ENCODE measurements at places on chromosomes 3 and 15. TPM values are rescaled to one million over a fixed set of nuclear protein-coding genes. Genes with fewer than 3 reads are reported as not detected.
A peak's percentile ranks its signal among the peaks of the same experiment; 100 is the strongest.

The COLQ gene
- 1.9 TPM for total RNA-seq

The FEZF2 gene
- total RNA-seq: not detected

- H3K4me3 ChIP-seq: no peak overlapping the region
These were observed 7.5 kb downstream of the ISLR start for GRCh38 chr15:74180881-74181602.

DNA sequence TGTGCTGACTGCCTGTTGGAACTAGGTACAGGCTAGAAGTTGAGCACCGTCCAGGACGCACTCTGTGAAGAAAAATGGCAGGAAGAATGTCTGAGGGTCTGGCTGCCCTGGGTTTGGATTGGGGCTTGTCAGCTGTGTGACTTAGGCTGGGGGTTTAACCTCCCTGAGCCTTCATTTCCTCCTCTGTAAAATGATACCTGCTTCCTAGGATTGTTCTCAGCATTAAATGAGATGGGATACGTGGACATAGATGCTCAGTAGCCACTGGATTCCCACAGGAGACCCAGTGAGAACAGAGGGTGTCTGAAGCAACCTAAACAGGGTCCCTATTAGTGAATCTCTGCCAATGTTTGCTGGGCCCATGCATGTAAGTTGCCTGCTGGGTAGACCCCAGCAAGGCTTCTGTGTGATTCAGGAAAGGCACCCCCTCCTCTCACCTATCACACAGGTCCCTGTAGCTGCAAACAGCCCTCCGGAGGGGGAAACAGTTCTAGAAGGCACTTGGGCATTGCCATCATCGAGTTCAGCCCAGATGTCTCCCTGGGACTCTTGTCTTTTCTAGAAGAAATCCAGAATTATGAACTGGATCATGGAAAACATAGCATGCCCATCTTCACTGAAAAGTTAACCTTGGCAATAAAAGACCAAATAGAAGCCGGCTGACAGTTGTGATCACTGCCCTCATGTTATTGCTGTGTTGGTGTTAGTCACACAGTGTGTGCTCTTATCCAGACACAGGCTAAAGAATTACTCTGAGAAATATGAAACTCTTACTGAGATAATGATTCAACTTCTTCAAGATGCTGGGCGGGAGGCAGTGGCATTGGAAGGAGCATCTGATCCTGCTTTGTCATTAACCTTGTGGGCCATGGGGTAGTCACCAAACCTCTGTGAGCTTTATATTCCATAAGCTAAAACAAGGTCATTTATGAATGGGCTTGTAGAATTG is 64.5 kb downstream of the SMAD6 start:
- H3K4me3 ChIP-seq: no peak overlapping the region
- H3K36me3 ChIP-seq: no peaks in the 10 kb centered on the region
- H3K27me3 ChIP-seq: no peaks in the 10 kb centered on the region
- peaks cover 12% of the 10 kb centered on the region for H3K4me1 ChIP-seq
- DNase-seq: no peak

The HRH1 gene
- total RNA-seq: not detected

- H3K27me3 ChIP-seq: no peaks in the 10 kb centered on the region
These were observed 109.7 kb downstream of the GALK2 start for GRCh38 chr15:49279521-49280456.

DNA sequence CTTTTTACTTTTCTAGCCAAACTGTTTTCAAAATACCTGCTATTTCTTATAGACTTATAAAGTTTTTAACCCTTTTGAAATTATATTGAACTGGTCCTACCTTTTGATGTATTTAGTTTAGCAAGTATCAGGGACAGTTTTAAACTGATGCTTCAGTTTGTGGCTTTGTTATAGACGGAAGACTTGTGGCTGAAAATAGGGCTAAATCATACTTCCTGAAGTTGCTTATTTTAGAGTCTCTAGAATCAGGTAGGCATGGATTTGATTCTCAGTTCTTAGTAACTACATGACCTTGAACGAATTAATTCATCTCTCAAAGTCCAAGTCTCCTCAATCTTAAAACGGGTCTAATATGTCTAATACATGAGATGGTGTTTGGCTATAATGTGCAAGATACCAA is 322.8 kb downstream of the RAP2B start:
- H3K36me3 ChIP-seq: no peaks in the 10 kb centered on the region
- no peak for DNase-seq
- H3K27me3 ChIP-seq: no peaks in the 10 kb centered on the region
- H3K4me1 ChIP-seq: no peaks in the 10 kb centered on the region

The FAM107A gene
- 0.57 TPM for total RNA-seq

- no peaks in the 10 kb centered on the region for H3K36me3 ChIP-seq
- H3K27me3 ChIP-seq: no peaks in the 10 kb centered on the region
- no peak overlapping the region for H3K27ac ChIP-seq
- no peak for DNase-seq
- H3K4me3 ChIP-seq: no peak overlapping the region
- no peaks in the 10 kb centered on the region for H3K4me1 ChIP-seq
These were observed 582 bp downstream of the GOLGA6L2 start for GRCh38 chr15:23446215-23447106.

The TTLL3 gene
- total RNA-seq: 5.9 TPM

The MYEF2 gene
- 78.2 TPM for total RNA-seq

The HTR3E gene
- total RNA-seq: not detected

DNA sequence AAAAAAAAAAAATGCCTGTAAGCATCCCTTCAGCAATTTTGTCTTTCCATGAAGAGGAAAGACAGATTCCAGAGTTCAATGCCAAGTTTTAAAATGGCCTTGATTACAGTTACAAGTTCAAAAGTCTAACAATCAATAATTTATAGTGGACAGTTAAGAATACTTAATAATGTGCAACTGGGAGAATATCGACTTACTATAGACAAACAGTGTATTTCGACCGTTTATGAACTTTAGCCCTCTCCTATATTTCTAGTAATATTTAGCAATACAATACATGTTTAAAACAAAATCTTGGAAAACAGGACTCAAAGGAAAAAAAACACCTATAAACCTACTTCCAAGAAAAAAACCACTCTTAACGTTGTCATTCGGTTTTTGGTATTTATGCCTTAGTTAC is 1.5 kb downstream of the PBRM1 start:
- no peak overlapping the region for H3K27ac ChIP-seq
- H3K4me1 ChIP-seq: no peaks in the 10 kb centered on the region
- no peak overlapping the region for H3K4me3 ChIP-seq
- peaks cover 20% of the 10 kb centered on the region for H3K36me3 ChIP-seq
- no peaks in the 10 kb centered on the region for H3K27me3 ChIP-seq
- DNase-seq: no peak

- H3K4me1 ChIP-seq: no peaks in the 10 kb centered on the region
- DNase-seq: no peak
- no peaks in the 10 kb centered on the region for H3K27me3 ChIP-seq
- H3K36me3 ChIP-seq: no peaks in the 10 kb centered on the region
- H3K4me3 ChIP-seq: no peak overlapping the region
- no peak overlapping the region for H3K27ac ChIP-seq
These were observed 333.1 kb downstream of the RORA start for GRCh38 chr15:60895986-60896385.

The DLEC1 gene
- total RNA-seq: 0.76 TPM

- no peak overlapping the region for H3K4me3 ChIP-seq
- H3K36me3 ChIP-seq: no peaks in the 10 kb centered on the region
- DNase-seq: no peak
- H3K4me1 ChIP-seq: peaks cover 3% of the 10 kb centered on the region
- H3K27ac ChIP-seq: no peak overlapping the region
These were observed 24.3 kb downstream of the CACNA2D3 start for GRCh38 chr3:54146506-54147239.

The RHCG gene
- total RNA-seq: not detected

DNA sequence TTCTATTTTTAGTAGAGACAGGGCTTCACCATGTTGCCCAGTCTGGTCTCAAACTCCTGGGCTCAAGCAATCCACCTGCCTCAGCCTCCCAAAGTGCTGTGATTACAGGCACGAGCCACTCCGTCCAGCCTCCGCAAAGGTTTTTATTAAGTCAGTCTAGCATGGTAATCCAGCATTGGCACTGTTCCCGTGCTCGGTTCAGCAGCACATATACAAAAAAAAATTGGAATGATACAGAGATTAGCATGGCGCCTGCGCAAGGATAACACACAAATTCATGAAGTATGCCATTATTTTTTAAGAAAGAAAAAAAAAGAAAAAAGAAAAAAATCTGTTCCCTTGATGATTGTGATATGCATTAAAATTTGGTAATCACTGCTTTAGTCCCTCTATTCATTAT is 8.5 kb downstream of the CKMT1A start:
- no peak overlapping the region for H3K27ac ChIP-seq
- no peaks in the 10 kb centered on the region for H3K36me3 ChIP-seq
- DNase-seq: no peak
- H3K4me3 ChIP-seq: no peak overlapping the region

- H3K27ac ChIP-seq: no peak overlapping the region
- H3K4me1 ChIP-seq: no peaks in the 10 kb centered on the region
- no peaks in the 10 kb centered on the region for H3K27me3 ChIP-seq
- no peaks in the 10 kb centered on the region for H3K36me3 ChIP-seq
- DNase-seq: no peak
These were observed 14.9 kb downstream of the C3orf33 start for GRCh38 chr3:155791190-155791589.

DNA sequence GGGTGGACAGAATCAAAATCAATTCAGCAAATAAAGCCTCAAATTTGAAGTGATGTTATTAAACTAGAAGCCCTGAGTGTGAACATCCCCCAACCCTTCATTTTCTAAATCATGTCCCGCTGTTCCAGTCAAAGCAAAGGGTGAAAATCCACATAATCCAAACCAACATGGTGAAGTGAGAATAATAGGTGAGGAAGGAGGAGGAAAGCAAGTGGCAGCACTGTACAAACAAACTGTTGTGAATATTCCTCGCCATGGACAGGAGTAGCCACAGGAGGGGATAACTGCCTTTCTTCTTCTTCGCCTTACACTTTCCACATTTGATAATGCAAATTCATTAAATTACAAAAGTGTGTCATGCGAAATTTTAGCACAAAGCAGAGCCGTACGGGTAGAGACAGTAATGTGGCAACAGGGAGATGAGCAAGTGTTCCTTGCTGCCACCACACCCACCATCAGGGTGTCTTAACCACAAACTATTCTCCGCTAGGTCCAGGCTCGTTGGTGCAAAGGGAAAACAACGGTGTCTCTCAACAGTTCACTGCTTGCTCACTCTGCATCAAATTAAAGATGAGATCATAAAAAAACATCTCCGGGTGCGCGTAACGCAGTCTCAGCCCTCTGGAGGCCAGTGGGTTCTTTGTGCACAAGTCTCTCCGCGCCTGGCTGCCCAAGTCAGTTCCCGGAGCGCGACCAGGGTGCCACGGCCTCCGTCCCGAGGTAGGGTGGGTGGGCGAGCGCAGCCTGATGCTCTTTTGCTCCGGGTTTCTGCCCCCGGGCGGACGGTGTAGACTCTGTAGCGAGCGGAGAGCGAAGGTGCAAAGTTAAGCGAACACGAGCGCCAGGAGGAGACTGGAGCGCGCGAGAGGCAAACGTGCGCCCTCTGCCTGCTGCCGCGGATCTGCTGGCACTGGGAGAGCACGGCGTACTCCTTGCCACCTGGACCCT is 6.7 kb downstream of the EPHA3 start:
- H3K4me1 ChIP-seq: peaks cover 4% of the 10 kb centered on the region
- DNase-seq: peak; percentile 88
- no peak overlapping the region for H3K27ac ChIP-seq
- no peaks in the 10 kb centered on the region for H3K36me3 ChIP-seq
- peak overlapping the region; percentile 54 for H3K4me3 ChIP-seq

The NR2E3 gene
- 0.56 TPM for total RNA-seq

DNA sequence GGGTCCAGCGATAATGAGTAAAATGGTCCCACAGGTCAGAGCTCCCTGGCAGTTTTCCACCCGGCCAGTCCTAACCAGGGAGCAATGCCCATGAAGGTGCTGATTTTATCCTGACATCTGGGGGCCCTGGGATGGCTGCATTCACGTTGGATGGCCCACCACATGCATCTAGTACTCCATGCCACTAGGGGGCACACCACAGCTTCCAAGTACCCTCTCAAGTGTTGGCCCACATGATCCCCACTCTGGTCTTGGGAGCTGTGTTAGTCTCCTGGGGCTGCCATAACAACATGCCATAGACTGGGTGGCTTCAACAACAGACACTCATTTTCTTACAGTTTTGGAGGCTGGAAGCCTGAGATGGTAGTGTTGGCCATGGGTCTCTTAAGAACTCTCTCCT is 225.5 kb downstream of the SLCO3A1 start:
- peaks cover 2% of the 10 kb centered on the region for H3K4me1 ChIP-seq
- peak; percentile 62 for DNase-seq
- H3K27me3 ChIP-seq: no peaks in the 10 kb centered on the region
- no peak overlapping the region for H3K4me3 ChIP-seq
- no peaks in the 10 kb centered on the region for H3K36me3 ChIP-seq

The FMN1 gene
- 2.9 TPM for total RNA-seq

DNA sequence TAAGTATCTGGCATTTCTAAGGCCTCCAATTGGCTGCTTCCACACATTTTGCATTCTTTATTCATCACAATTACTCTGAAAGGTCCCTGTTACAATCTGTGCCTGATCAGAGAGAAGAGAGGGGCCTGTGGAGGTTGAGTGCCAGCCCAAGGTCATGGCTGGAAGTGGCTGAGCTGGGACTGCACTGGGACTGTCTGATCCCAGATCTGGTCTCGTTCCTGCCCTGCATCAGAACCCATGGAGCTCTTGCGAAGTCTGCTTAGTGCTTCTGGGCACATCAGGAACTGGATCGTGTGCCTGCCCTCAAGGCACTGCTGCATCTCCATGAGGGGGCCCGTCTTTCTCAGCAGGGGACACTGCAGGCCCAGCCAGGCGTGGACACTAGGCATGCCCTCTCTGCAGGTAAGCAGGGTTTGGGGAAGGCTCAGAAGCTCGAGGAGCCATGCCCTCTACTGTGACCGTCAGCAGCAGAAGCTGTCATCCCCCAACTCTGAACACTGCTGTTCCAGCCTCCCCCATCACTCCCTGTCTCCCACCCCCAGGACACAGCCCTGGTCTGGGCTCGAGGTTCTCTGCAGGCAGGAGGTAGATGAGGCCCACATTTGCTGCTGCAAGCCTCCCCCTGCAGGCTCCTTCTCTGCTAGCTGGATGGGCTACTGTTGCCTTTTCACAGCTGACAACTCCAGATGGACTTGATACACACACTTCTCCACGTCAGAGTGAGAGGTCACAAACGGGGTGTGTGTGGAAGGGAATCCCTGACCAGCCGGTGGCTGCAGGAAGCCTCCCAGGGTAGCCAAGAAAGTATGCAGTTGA is 96.5 kb upstream of the PRR23E start:
- no peak for DNase-seq
- no peak overlapping the region for H3K4me3 ChIP-seq
- no peaks in the 10 kb centered on the region for H3K4me1 ChIP-seq
- H3K36me3 ChIP-seq: no peaks in the 10 kb centered on the region
- no peak overlapping the region for H3K27ac ChIP-seq
- H3K27me3 ChIP-seq: no peaks in the 10 kb centered on the region

DNA sequence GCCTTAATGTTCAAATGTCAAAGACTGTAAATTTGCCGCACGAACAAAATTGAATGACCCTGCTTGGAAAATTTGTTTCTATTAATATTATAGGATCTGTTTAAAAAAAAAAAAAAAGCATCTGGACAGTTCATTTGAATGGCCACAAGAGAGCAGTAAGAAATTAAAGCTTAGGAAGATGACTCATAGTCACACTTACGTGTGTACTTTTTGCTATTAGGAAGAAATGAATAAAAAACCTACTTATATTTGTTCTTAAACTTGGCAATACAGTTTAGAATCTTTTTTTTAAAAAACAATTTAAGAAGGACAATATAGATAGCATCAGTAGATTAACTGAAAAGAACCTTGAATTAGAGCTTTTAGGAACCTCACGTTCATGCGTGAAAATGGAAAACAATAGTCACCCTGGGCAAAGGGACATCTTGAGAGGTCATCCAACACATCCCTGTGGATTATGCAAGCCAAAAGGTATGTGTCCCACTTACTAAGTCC is 621.8 kb downstream of the MECOM start:
- H3K27me3 ChIP-seq: no peaks in the 10 kb centered on the region
- no peak overlapping the region for H3K27ac ChIP-seq
- DNase-seq: no peak
- no peak overlapping the region for H3K4me3 ChIP-seq
- H3K4me1 ChIP-seq: no peaks in the 10 kb centered on the region
